Fibroblast of lung (primary cell): ENCODE measurements at places on chromosomes 3 and 15.

- no peak for DNase-seq
Observed at GRCh38 chr3:134068429-134068828, 38.7 kb upstream of the SLCO2A1 start.

GRCh38 chr3:189361103-189361835, 189.5 kb downstream of the TPRG1 start:
- no peak for DNase-seq

- DNase-seq, result peak; percentile 88
Observed at GRCh38 chr15:84142888-84143337, 92.7 kb upstream of the GOLGA6L4 start.

GRCh38 chr3:102826636-102827035, 391.8 kb downstream of the ZPLD1 start:
- DNase-seq, result no peak

- no peak for DNase-seq
Observed at GRCh38 chr15:25136119-25136518, 181.3 kb downstream of the SNRPN start.

DNA sequence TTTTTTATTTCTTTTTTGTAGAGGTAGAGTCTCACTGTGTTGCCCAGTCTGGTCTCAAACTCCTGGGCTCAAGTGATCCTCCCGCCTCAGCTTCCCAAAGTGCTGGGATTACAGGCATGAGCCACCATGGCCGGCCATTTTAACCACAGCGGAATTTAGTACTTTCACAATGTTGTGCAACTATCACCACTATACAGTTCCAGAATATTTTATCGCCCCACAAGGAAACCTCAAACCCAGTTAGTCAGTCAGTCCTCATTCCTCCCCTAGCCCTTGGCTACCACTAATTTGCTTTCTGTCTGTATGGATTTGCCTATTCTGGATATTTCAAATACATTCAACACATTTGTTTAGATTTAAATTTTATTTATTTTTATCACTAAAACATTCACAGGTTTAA, 15.5 kb upstream of the HOMER2 start:
- peak; percentile 75 for DNase-seq

GRCh38 chr3:110533089-110533488, 538.5 kb upstream of the NECTIN3 start:
- DNase-seq, result no peak

DNA sequence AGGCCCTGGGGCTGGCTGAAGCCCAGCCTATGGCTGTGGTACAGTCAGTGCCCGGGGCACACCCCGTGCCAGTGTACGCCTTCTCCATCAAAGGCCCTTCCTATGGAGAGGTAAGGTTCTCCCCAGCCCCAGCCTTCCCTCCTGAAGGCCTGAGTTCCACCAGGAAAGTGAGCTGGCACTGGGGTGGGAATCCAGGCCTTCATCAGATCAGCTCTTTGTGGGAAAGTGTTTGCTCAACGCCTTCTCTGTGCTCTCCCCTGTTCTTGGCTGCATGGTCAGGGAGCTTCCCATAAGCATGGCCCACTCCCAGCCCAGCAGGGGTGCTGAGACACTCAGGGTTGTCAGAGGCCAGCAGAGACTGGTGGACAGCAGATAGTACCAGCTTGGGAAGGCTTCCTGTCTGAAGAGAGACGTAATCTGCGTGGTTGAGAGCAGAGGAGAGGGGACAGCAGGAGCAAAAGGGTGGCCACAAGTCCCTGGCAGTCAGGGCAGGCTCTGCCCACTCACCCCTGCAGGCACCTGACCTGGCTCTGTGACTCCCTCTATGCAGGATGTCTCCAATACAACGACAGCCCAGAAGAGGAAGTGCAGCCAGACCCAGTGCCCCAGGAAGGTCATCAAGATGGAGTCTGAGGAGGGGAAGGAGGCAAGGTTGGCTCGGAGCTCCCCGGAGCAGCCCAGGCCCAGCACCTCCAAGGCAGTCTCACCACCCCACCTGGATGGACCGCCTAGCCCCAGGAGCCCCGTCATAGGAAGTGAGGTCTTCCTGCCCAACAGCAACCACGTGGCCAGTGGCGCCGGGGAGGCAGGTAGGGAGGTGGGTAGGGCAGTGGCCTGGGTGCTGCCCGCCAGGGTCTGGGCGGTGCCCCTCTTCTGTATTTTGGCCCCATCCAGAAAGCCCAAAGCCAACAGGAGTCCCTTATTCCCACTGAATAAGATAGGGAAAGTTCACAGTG, 38.4 kb downstream of the PML start:
- no peak for DNase-seq

- no peak for DNase-seq
Observed at GRCh38 chr3:181279239-181279565, 289.7 kb upstream of the DNAJC19 start.

DNA sequence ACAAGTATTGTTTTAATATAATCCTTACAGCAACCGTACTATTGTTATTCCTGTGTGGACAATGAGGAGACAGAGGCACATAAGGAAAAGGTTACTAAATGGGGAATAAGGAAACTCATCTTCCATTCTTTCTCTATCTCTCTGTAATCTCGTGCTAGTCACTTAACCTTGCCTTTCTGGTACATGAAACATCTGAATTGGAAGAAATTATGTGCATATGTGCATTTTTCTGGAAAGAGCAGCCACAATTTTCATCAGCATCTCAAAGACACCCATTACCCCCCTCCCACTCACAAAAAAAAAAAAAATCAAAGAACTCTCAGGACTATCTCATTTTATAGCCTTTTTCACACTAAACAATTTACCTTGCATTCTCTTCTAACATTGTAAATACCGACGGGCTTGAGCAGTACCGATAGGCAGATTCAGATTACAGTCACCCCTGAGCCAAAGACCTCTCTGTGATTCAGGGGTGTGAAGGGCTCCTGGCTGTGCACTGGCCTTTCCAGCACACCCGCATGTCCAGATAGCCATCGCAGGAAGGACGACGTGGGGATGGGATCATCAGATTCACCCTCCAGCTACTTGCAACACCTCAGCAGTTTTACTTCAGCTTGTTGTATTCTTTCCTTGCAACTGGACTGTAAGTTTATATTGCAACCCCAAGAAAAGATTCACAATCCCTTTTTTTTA, 48.1 kb downstream of the CASR start:
- no peak for DNase-seq

- DNase-seq, result no peak
Observed at GRCh38 chr3:9878700-9879099, 1.4 kb downstream of the CIDEC start.

- no peak for DNase-seq
Observed at GRCh38 chr3:193335031-193335430, 43.5 kb downstream of the ATP13A5 start.

GRCh38 chr3:963755-964154, 129.1 kb upstream of the CNTN6 start:
- DNase-seq, result no peak

DNA sequence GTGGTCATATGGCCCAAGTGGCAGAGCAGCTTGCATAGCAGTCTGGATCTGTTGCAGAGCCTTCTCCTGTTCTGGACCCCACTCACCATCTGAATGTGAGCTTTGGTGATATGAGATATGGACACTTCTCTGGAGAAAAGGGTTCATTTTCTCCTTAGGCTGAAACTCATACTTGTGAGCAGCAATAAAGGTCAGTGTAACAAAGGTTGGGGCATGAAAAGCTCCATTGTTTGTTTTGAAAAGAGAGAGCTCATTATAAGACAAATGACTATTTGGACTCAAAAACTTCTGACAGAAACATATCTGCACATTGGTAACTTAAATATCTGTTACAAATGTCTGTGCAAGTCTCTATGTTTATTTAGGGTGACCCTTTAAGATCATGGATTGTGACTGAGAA, 517.3 kb downstream of the MFSD1 start:
- no peak for DNase-seq

DNA sequence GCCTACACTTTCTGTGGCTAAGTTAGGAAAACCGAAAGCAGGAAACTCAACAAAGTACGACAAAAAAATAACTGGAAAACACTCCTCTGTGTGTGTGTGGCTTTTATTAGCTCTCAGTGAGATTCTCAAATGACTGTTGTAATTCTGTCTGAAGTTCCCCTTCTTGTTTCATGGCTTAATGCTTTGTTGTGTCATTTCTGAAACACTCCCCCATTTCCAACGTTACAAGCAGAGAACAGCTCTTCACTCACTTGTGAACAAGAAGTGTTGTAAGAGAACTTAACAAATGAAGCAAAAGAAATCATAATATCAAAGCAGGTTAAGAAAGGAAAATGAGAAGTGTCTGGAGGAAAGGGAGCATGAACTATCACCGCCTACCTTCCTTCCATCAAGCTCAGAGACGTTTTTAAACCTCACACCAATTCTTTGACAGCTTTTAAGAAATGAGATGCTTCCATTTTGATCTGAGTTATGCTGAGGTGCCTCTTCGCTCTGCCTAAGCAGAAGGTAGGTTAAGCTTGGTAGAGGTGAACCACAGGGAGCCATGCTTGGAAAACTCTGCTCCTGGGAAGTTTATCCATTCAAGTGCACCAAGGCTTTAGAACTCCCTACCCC, 12.4 kb upstream of the SEC62 start:
- no peak for DNase-seq

- peak; percentile 24 for DNase-seq
Observed at GRCh38 chr3:189325454-189325853, 153.7 kb downstream of the TPRG1 start.

GRCh38 chr3:46017720-46018119, 9.6 kb downstream of the XCR1 start:
- DNase-seq, result no peak

- DNase-seq, result no peak
Observed at GRCh38 chr3:25064681-25065080, 363.4 kb upstream of the RARB start.

DNA sequence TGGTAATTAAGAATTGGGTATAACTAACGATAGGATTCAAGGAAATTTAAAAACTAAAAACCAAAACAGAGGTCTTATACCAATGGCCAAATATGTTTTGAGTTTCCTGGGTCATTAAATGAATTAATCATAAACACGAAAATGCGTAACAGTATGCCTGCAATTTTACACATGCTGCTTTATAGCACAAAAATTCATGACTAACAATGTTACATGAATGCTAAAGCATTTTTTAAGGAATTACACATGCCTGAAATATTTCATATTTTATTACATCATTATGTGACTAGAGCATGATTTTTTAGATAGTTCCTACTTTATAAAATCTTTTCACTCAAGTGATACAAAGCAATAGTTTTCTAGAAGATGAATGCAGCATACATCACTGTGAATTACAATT, 74.7 kb downstream of the ZNF148 start:
- DNase-seq, result peak; percentile 66

- DNase-seq, result no peak
Observed at GRCh38 chr3:28012830-28013229, 228.6 kb upstream of the CMC1 start.

GRCh38 chr3:111577798-111578685, 17.1 kb downstream of the ZBED2 start:
- DNase-seq, result peak; percentile 84

DNA sequence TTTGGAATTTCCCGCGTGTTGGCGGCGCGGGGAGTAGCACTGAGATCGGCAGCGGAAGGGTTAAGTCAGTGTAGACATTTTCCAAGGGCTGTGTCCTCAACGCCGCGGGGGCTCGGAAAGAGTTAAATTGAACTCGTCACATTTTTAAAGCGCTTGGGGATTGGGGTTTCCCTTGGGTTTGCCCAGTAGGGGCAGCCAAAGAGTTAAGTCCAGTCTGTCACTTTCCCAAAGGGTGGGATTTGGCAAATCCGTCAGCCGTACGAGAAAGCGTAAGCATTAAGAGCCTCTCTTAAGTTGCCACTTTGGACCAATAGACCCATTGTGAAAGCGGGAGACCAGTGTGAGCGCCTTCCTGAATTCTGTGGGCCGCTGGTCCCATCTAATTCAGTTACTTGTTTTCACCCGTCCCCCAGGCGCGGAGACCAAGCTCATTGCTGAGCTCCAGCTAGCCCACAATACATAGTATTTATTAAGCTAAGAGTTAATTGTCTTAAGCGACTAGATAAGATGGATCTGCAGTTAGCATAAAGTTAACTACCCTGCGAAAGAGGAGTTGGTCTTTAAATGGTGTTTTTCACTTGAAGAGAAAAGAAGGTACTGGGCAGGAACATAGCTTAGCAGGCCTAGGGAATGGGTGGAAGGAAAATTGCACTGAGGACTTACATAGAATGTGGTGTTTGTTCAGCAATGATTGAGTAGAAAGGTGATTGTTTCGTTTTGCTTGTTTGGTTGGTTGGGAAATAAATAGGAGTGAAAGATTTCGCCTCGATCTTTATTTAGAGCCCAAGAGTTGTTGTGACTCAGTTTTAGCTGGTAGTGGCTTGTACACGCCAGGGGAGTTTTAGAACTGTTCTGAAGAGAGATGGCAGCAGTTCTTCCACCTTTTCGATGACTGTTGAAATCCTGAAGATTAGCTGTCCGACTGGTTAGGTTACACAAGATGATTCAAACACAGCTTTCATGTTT, 932 bp downstream of the ARL8B start:
- DNase-seq, result peak; percentile 78

- DNase-seq, result peak; percentile 35
Observed at GRCh38 chr3:73324203-73325155, 263.0 kb downstream of the EBLN2 start.

- DNase-seq, result peak; percentile 94
Observed at GRCh38 chr15:27844018-27844666, 255.0 kb downstream of the OCA2 start.

DNA sequence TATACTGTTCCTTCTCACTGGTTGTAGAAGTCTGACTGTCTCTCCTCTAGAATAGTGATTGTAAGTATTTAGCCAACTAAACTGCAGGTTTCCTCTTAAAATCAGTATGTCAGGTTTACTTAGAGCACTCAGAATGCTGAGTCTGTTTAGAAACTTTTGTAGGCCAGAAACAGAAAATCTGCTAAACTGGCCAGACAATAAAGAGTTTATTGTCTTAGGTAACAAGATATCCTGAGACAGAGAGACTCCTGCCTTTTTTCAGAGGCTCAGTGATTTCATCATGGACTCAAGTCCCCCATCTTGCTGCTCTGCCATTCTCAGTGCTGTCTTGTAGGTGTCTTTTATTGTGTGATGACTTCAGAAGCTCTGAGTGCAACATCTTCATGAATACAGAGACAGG, 279.0 kb downstream of the MFSD1 start:
- no peak for DNase-seq

DNA sequence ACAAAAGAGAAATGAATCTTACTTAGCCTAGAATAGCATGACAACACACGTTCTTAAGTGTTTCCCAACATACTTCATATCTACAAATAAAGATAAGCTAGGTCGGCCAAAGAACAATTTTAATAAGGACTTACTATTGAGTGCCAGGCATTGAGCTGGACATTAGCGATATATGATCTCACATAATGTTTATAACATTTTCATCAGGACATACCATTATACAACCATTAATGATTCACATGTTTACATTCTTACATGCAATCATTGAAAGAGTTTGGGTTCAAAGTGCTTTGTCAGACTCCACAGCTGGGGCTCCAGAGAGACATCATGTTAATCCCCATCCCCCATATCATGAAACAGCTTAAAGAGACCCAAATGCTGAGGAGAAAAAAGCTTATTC, 189.0 kb downstream of the STT3B start:
- no peak for DNase-seq

GRCh38 chr3:53998980-53999379, 107.3 kb upstream of the SELENOK start:
- no peak for DNase-seq

DNA sequence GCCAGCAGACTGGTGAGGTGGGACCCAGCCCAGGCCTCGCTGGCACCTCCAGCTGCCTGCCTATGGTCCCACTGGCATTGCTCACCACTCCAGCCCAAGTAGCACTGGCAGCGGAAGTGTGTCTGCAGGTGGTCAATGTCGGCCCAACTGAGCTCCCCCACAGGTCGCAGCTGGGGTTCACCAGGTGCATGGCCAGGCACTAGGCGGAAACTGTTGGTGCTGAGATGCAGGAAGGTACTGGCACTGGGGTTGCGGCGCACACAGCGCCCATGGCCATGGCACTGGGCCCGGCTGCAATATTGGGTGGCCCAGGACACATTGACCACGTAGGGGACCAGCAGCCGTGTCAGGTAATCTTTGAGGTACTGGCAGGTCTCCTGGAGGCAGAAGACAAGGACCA, 4.4 kb downstream of the HYAL2 start:
- DNase-seq, result no peak
